ENCODE measurements at places on chromosomes 2 and 18. TPM values are rescaled to one million over a fixed set of nuclear protein-coding genes. Genes with fewer than 3 reads are reported as not detected.

RETSAT gene
- total RNA-seq: 41.4 TPM

MYO3B gene
- not detected for total RNA-seq

MLPH gene
- 27.2 TPM for total RNA-seq

DNA sequence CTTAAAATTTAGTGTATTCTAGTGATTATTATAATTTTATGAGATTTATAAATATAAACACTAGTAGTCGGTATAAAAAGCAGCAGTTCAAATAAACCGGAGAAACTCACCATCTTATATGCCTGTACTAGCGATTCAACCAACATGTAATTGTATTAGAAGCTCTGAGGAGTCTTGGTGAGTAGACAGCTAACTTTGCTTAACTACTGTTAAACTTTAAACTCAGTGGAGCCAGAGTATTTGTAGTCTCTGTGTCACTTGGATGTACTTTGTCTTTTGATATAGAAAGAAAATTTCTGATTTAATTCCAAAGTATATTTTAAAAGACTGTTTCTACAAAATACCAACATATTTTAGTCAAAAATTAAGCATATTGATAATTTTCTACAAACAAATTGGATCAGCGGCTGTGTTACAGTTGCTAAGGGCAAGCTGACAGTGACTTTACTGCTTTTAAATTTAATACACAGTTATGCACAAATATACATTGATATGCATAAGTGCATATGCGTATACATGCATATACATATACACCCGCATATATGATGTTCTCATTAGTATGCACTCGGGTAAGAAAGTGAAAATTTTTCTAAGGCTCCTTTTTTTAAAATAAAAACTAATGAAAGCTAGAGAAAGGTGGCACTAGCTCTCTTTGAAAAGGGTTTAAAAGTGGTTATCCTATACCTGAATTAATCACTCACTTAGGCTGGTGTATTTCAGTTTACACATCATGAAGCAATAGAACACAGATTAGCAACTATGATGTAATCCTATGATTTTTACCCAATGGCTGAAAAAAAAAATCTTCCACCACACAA is 374.5 kb downstream of the NCKAP5 start:
- DNase-seq: no peak

SLC40A1 gene
- total RNA-seq: 3.0 TPM

All from glomerular endothelial cell (primary cell).